ENCODE measurements at places on chromosomes 4 and X.

DNA sequence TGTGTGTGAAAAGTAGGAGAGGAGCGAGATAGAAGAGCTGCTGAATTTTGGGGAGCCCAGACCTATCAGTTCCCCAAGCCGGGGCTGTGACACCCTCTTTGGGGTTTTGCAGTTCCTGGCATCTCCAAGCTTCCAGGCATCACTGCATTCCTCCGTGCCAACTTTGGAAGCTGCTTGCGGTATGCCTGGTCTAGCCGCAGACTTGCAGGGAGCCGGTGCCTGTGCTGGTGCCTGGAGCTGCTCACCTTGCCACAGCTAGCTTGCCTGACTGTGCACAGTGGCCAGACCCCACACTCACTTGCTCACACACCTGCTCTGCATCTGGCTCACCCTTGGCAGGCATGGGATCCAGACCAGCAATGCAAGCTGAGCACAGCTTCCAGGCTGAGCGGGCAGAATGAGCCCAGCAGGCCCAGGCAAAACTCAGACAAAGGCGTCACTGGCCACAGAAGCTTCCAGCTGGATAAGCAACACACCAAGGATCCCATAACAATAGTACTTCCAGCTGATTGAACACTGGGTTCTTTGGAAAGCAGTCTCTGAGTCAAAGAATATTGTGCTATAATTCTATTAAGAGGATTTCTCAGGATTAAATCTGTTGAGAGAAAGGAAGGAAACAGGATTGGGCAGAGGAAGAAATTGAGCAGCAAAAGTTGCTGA lies 390.9 kb downstream of the TEX13C start:
- DNase-seq = no peak

DNA sequence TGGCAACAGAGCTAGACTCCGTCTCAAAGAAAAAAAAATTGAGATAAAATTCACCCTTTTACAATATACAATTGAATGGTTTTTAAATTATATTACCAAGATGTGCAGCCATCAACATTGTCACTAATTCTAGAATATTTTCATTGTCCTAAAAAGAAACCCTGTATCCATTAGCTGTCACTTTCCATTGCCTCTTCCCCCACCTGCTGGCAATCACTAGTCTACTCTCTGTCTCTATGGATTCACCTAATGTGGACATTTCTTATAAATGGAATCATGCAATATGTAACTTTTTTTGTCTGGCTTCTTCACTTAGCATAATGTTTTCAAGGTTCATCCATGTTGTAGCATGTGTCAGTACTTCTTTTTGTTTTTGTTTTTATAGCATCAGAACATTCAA lies 20.8 kb downstream of the ABHD18 start:
- no peak for DNase-seq

GRCh38 chr4:81884986-81885385 lies 413.3 kb upstream of the RASGEF1B start:
- DNase-seq = no peak

DNA sequence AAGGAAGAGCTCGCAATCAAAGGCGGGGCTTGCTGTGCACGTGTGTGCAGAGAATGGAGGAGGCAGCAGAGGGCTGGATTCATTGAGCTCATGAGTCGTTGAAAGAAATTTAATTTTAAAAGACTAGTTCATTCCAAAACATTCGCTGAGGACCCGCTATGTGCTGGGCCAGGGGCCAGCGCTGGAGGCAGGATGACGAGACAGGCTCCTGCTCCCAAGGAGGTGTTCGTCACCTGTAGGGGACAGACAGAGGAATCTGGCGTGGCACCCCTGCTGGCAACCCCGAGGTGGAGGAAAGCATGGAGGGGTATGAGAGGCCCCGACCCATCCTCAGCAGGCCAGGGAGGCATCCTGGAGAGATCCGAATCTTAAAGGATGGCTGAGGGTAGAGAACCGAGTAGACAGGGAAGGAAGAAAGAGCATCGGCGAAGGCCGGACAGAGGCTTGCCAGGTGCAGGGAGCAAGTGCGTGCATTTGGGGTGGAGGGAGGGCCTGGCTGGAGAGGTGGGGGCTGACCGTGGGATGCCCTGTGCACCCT lies 96.4 kb downstream of the CPZ start:
- no peak for DNase-seq

DNA sequence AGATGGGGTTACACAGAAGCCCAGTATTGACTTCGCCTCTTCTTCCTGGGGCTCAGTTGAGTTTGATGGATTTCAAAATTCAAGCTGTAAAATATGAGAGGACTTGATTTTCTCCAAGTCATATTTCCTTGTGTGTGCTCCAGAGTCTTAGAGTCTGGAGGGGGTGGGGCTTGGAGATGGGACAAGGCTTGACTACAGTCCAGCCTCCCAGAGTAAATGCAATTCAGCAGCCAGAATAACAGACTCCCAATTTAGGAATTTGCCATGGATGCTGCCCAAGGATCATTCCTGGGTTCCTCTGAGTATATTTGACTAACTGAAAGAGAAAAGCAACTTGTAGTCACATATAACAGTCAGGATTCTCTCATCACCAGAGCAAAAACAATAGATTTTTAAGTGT lies 53.7 kb upstream of the RBPJ start:
- no peak for DNase-seq

- no peak for DNase-seq
Observed at GRCh38 chr4:56360071-56360470, 27.2 kb downstream of the AASDH start.

GRCh38 chr4:26780539-26780938 lies 80.1 kb upstream of the STIM2 start:
- no peak for DNase-seq

DNA sequence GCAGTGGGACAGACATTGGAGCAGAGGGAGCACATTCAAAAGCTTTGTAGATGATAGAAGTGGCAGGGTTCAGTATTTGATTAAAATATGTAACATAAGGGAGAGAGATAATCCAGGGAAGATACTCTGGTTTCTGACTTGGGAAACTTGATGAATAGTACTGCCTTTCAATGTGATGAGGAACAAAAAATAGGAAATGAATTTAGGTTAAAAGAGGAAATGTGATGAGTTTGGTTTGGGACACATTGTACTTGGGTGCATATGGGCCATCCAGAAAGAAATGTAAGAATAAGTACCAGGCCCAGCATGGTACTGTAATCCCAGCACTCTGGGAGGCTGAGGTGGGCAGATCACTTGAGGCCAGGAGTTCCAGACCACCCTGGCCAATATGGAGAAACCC lies 20.9 kb upstream of the NDNF start:
- no peak for DNase-seq

GRCh38 chrX:112913807-112914206 lies 73.2 kb upstream of the AMOT start:
- no peak for DNase-seq

- no peak for DNase-seq
Observed at GRCh38 chr4:28167411-28167810, 1306.8 kb downstream of the STIM2 start.

- DNase-seq = no peak
Observed at GRCh38 chrX:135308345-135308855, 880 bp upstream of the ETDC start.

- no peak for DNase-seq
Observed at GRCh38 chr4:10320130-10320529, 137.1 kb downstream of the ZNF518B start.

DNA sequence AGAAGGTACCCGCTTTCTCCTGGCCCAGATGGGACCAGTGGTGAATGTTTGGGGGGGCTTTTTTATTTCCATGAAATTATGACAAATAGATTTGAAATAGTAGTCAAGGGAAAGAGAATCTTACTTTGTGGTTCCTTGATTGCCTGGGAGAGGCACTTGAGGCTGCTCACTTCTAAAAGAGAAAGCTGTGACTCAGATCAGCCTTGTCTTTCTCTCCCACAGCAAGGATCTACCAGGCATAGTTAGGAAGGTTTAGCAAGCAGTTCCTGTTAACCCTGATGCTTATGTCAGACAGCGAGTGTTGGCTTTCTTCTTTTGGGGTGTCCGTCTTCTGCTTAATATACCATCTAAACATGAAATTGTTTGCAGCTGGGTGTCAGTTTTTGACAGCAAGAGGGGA lies 114.5 kb downstream of the TSPAN7 start:
- DNase-seq = no peak

DNA sequence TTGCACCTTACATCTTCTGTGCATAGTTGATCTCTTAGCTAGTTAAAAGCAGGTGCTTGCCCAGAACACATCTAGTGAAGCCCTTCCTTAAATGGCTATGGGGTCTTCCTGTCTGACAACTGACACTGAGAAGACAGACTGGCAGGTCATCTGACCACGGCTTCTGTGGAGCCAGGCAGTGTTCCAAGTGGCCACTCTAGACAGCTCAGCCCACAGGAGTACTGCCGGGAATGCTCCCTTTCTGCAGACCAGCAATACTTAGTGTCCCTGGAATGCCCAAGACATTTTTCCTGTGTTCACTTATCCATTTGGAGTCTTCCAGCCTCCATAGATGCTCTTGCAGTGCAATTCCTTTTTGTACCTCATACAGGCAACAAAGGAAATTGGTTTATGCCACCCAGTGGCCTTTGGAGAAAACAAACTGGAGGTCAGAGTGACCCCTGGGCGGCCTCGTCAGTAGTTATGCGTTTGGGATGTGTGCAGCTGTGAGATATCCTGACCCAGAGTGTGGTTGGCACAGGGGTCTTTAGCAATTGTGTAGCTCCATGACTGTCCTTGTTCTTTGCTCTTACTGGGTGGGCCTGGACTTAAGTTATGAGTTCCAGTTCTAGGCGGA lies 335.5 kb downstream of the ARHGAP10 start:
- DNase-seq = no peak

DNA sequence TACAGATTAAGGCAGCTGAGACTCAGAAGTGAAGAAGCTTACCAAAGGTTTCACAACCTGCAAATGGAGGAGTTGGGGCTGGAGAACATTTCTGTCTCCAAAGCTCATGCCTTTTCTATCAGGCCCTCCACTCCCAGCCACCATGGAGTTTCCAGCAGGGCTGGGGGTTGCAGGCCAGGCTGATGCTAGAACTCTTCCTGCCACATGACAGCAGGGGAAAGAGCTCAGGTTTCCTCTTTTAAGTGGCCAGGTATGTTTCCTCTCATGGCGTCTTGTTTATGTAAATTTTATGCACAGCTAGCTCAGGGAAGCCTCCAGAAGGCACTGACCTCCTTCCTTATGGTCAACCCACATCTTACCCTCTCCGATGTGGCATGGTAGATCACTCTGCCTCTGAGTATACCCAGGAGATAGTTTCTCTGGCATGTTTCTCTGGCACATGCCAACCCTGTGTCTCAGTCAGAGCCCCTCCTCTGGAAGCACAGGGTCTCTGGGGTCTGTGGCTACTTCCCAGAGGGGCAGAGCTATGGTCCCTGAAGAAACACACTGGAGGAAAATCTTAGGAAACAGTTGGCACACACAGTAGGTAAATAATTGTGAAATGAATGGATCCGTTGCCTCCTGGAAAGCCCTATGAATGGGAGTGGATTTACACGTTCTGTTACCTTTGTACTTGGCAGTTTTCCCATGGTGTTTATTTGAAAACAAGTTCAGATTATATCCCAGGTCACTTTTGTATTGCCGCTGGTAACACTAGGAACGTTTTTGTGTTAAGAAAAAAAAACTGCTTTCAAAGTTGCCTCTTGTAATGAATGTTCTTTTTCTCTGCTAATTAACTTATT lies 28.9 kb downstream of the PDK3 start:
- DNase-seq = no peak

DNA sequence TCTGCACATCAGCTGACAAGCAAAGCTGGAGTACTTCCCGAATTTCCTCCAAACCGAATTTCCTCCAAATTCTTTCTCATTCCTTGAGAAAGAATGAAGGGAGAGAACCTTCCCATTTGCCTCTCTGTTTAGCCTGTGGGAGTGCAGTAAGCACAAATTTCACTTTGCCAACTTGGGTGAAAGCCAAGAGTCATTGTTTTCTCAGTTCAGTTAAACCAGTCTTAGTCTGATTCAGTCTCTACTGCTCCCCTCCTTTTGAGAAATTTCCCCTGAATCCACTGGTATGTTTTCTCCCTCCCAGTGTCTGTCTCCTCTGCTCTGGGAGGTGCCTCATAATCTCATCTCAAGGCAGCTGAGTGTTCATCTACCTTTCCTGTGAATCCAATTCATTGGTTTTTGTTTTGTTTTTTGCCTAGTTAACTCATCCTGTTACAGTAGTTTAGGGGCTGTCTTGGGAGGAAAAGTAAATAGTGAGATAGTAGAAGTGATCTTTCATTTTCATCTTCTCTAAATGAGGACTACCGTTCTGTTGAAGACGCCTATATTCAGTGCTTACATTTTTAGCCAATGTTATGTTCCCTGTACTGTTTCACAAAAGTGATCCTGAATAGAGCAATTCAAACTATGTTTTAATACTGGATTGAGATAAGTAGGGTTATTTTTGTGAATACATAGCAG lies 49.0 kb downstream of the SYTL5 start:
- DNase-seq = no peak

GRCh38 chr4:32161392-32161791 lies 1441.2 kb downstream of the PCDH7 start:
- no peak for DNase-seq

- DNase-seq = no peak
Observed at GRCh38 chrX:18406531-18407266, 18.7 kb upstream of the CDKL5 start.

DNA sequence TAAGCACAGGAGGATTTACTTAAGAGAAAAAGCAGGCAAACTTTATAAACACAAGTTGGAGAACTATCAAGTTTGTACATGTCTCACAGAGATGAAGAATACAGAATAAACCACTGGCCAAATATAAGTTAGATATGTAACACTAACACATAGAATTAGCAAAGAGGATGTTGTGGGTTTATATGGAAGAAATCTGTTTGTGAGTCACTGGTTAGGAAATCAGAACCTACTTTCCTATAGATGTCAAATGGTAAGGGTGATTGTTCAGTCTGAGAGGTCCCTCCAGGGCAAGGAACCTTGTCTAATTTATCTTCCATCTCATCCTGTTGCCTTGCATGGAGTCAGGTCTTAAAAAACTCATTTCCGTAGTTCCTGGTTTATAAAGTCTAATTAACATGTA lies 14.8 kb upstream of the ART3 start:
- DNase-seq = no peak

DNA sequence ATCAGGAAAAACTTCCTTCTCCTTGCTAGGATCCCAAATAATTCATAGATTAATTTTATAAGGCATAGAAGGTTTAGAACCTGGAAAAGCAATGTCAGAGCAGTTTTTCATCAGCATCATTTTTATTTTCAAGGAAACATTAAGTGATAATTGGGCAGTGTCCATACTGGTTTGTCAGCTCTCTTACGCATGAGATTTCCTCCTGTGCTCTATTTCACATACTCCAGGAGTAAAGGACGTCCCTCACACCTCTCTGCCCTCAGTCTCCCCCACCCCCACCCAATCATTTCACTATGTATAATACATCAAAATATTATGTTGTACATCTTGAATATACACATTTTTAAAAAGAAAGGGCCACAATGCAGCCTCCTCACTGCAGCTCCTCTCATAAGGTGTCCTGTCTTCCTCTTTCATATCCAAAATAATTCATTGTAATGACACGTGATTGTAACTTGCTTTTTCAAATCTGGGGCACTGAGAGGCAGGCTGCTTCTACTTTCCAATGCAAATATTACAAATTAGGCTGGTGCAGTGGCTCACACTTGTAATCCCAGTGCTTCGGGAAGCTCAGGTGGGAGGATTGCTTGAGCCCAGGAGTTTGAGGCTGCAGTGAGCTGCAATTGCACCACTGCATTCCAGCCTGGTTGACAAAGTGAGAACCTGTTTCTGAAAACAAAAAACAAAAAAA lies 34.4 kb downstream of the ARHGEF38 start:
- DNase-seq = no peak

- no peak for DNase-seq
Observed at GRCh38 chr4:13483136-13483767, 888 bp downstream of the RAB28 start.

All from osteocyte (in vitro differentiated cells).